ENCODE measurements at places on chromosomes 7 and 10. TPM values are rescaled to one million over a fixed set of nuclear protein-coding genes. Genes with fewer than 3 reads are reported as not detected.

DNA sequence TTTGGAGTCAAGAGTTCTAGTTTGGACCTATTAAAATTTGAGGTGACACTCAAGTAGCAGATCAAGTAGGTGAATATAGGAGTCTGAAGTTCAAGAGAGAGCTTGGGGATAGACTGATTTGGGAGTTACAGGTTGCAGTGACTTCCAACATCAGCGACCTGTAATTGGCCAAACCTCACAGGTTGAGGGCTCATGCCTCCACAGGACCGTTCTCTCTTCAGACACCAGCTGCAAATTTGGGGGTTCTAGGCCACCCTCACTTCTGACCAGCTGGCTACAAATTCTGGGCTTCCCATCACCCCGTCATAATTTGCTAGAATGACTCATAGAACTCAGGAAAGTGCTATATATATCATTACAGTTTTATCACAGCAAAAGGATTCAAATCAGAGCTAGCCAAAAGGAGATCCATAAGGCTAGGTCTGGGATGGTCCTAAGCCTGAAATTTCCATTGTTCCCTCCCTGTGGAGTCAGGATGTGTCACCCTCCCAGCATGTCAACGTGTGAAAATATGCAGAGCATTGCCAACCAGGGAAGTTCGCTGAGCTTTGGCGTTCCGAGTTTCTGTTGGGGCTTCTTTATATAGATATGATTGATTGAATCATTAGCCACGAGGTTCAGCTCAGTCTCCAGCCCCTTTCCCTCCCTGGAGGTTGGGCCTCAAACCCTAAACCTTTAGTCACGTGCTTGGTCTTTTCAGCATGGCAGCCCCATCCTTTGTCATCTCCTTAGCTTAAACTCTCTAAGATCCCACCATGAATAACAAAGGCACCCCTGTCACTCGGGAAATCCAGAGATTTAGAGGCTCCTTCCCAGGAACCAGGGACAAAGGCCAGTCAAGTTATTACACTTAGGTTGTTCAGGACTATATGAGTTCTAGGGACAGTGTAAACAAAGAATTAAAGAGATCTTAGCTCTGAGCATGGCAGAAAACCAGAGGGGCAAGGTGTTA is 20.7 kb upstream of the ZNF212 start:
- no peak for DNase-seq
- H3K27me3 ChIP-seq = no peaks in the 10 kb centered on the region
- H3K36me3 ChIP-seq = peaks cover 36% of the 10 kb centered on the region
- no peak overlapping the region for H3K27ac ChIP-seq

GRCh38 chr10:61376908-61377368 is 76.2 kb downstream of the TMEM26 start:
- H3K27ac ChIP-seq = no peak overlapping the region
- no peak overlapping the region for H3K4me3 ChIP-seq
- no peaks in the 10 kb centered on the region for H3K27me3 ChIP-seq
- H3K4me1 ChIP-seq = no peaks in the 10 kb centered on the region

GRCh38 chr7:45646996-45647825 is 73.0 kb downstream of the ADCY1 start:
- H3K27me3 ChIP-seq = no peaks in the 10 kb centered on the region
- no peak for DNase-seq
- H3K36me3 ChIP-seq = peaks cover 2% of the 10 kb centered on the region
- no peak overlapping the region for H3K27ac ChIP-seq
- H3K4me3 ChIP-seq = no peak overlapping the region

The AKR1C8 gene
- polyA plus RNA-seq = not detected

- H3K27ac ChIP-seq = no peak overlapping the region
- H3K4me1 ChIP-seq = peaks cover 8% of the 10 kb centered on the region
- H3K4me3 ChIP-seq = no peak overlapping the region
- no peaks in the 10 kb centered on the region for H3K36me3 ChIP-seq
Observed at GRCh38 chr10:48363617-48364355, 57.3 kb downstream of the MAPK8 start.

GRCh38 chr7:90723866-90724265 is 127.7 kb downstream of the CDK14 start:
- no peaks in the 10 kb centered on the region for H3K36me3 ChIP-seq
- H3K4me1 ChIP-seq = peaks cover 48% of the 10 kb centered on the region
- no peak overlapping the region for H3K4me3 ChIP-seq
- H3K27me3 ChIP-seq = no peaks in the 10 kb centered on the region
- no peak for DNase-seq

The AQP1 gene
- polyA plus RNA-seq = 33.3 TPM
